Left ventricle myocardium inferior (tissue), 1 donor: ENCODE measurements at places on chromosomes 1 and 21.

GRCh38 chr1:83606416-83606955 is 392.4 kb downstream of the TTLL7 start:
- H3K4me1 ChIP-seq: no peaks in the 10 kb centered on the region
- no peaks in the 10 kb centered on the region for H3K27me3 ChIP-seq
- no peak overlapping the region for H3K4me3 ChIP-seq
- no peak for DNase-seq

DNA sequence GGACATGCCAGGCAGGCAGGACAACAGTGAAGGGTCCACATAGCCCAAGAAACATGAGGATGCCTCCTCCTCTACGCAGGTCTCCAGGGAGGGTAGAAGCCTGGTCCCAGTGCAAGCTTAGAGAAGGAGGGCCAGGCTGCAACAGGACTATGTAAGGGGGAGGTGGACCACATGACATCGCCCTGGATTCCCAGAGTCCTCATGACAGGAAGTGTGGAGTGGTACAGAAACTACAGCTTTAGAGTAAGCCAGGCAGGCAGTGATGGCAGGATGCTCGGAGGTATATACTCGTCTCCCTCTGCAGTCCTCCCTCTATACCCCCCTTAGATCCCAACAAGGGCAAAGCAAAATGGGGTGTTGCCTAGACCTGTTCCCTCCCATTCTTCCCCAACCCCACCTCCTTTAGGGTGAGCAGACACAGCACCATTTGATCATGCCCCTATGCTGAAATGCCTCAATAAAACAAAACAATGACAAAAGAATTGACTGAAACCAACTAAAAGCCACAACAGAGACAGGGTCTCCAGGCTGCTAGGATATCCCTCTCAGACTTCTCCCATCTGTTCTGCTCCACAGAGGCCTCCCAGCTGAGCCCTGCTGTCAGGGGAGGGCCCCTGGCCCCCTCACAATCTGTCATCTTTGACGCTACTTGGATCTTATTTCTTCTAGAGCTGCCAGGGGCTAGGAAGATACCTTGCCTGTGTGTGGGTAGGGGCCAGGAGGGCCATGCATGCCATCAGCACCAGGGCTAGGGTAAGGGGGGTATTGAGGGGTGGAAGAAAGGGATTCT is 13.1 kb downstream of the FAM78B start:
- H3K36me3 ChIP-seq: no peaks in the 10 kb centered on the region
- no peak for DNase-seq
- H3K4me3 ChIP-seq: no peak overlapping the region

DNA sequence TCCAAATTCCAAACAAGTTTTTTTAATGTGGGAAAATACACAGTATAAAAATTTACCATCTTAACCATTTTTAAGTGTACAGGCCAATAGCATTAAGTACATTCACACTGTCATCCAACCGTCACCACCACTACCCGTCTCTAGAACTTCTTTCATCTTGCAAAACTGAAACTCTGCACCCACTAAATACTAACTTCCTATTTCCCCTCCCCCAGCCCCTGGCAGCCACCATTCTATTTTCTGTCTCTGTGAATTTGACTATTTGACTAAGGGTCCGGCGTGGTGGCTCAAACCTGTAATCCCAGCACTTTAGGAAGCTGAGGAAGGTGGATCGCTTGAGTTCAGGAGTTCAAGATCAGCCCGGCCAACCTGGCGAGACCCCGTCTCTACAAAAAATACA is 36.1 kb downstream of the CLSTN1 start:
- H3K36me3 ChIP-seq: no peaks in the 10 kb centered on the region
- no peak overlapping the region for H3K4me3 ChIP-seq
- no peaks in the 10 kb centered on the region for H3K27me3 ChIP-seq
- H3K27ac ChIP-seq: no peak overlapping the region
- H3K4me1 ChIP-seq: peaks cover 8% of the 10 kb centered on the region
- DNase-seq: no peak

DNA sequence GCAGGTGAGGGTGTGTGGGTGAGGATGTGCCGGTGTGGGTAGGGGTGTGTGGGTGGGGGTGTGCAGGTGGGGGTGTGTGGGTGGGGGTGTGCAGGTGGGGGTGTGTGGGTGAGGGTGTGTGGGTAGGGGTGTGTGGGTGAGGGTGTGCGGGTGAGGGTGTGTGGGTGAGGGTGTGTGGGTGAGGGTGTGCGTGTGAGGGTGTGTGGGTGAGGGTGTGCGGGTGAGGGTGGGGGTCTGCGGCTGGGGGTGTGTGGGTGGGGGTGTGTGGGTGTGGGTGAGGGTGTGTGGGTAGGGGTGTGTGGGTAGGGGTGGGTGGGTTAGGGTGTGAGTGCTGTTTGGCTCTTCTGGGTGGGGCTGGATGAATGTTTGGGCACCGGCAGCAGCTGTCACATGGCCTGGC is 241.4 kb upstream of the POTED start:
- no peak overlapping the region for H3K4me3 ChIP-seq
- no peak overlapping the region for H3K27ac ChIP-seq
- H3K27me3 ChIP-seq: no peaks in the 10 kb centered on the region
- H3K36me3 ChIP-seq: no peaks in the 10 kb centered on the region

DNA sequence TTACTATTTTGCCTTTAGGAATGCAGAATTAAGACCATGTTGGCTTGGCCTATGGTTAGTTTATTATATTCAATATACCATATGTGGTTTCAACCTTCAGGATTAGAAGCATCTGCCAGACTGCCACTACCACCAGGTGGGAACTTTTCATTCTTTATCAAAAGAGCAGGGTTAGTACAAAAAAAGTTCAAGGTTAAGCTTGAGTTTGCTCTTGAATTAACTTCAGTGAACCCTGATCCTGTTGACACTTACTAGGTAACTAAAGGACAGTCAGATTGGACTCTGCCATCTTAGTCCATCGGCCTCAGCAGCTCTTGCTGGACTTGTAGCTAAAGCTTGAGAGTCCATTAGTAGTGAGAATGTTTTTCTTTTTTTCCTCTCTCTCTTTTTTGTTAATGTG is 22.1 kb downstream of the CLIC4 start:
- H3K36me3 ChIP-seq: no peaks in the 10 kb centered on the region
- no peak overlapping the region for H3K4me3 ChIP-seq

- H3K4me1 ChIP-seq: peaks cover 8% of the 10 kb centered on the region
- no peak overlapping the region for H3K4me3 ChIP-seq
- H3K27me3 ChIP-seq: peaks cover 66% of the 10 kb centered on the region
- peak; percentile 26 for DNase-seq
- no peak overlapping the region for H3K27ac ChIP-seq
Measured at GRCh38 chr21:35102488-35103371, 53.6 kb upstream of the RUNX1 start.

DNA sequence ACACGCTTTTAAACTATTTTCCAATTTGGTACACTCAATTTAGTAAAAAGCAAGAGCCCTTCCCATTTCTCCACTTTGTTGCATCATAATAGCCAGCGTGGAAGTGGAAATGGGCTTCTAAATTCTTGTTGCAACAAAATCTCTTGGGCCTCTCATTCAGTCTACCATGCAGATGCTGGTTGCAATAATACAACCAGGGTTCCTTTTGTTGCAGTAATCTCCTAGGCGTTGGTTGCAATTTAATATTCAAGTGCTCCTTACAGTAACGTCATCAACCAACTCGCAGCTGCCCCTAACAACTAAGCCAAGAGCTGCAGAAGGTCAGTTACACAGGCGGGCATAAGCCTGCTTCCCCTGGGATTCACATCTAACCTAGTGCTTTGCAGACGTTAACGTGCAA is 2.7 kb upstream of the HDGF start:
- no peaks in the 10 kb centered on the region for H3K27me3 ChIP-seq
- DNase-seq: no peak
- H3K4me3 ChIP-seq: no peak overlapping the region
- H3K27ac ChIP-seq: no peak overlapping the region

DNA sequence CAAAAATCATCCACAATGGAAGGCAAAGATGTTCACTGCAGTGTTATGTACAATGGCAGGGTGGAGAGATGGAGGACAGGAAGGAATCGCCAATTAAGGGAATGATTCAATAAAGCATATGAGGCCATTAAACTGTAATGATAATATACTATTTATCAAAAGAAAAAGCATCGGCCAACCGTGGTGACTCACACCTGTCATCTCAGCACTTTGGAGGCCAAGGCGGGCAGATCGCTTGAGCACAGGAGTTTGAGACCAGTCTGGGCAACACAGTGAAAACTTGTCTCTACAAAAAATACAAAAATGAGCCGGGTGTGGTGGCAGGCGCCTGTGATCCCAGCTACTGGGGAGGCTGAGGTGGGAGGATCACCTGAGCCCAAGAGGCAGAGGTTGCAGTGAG is 89.1 kb downstream of the SSBP3 start:
- no peaks in the 10 kb centered on the region for H3K27me3 ChIP-seq
- H3K4me1 ChIP-seq: peaks cover 36% of the 10 kb centered on the region
- H3K4me3 ChIP-seq: no peak overlapping the region
- H3K27ac ChIP-seq: no peak overlapping the region

- H3K36me3 ChIP-seq: no peaks in the 10 kb centered on the region
- no peaks in the 10 kb centered on the region for H3K4me1 ChIP-seq
- H3K27me3 ChIP-seq: no peaks in the 10 kb centered on the region
- no peak overlapping the region for H3K27ac ChIP-seq
Measured at GRCh38 chr1:67977756-67978155, 72.7 kb downstream of the DIRAS3 start.

- no peaks in the 10 kb centered on the region for H3K36me3 ChIP-seq
- no peak overlapping the region for H3K27ac ChIP-seq
- no peak for DNase-seq
- no peaks in the 10 kb centered on the region for H3K4me1 ChIP-seq
Measured at GRCh38 chr1:11563560-11564069, 84.7 kb downstream of the DISP3 start.

- no peak overlapping the region for H3K27ac ChIP-seq
- no peaks in the 10 kb centered on the region for H3K27me3 ChIP-seq
- no peak for DNase-seq
- H3K4me3 ChIP-seq: no peak overlapping the region
- H3K36me3 ChIP-seq: no peaks in the 10 kb centered on the region
Measured at GRCh38 chr1:115036814-115037507, 7.3 kb downstream of the TSHB start.

DNA sequence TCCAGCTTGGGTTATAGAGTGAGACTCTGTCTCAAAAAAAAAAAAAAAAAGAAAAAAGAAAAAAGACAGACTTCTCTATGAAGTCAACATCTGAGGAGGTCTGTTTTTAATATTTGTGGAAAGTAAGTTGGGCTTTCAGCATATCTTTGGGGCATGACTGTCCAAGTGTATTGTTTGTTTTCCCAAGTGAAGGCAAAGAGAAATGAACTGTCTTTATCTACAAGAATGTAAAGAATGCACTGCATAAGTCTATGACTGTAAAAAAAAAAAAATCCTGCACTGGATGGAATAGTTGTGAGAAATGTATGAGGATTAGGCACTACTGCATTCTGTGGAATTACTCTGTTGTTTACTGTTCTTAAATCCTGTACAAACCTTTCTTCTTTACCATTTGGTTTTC is 45.6 kb upstream of the TMEM61 start:
- H3K4me1 ChIP-seq: no peaks in the 10 kb centered on the region
- H3K27ac ChIP-seq: no peak overlapping the region
- H3K27me3 ChIP-seq: no peaks in the 10 kb centered on the region
- no peaks in the 10 kb centered on the region for H3K36me3 ChIP-seq

- peak overlapping the region; percentile 86 for H3K27ac ChIP-seq
- peaks cover 69% of the 10 kb centered on the region for H3K4me1 ChIP-seq
- no peak overlapping the region for H3K4me3 ChIP-seq
- no peaks in the 10 kb centered on the region for H3K27me3 ChIP-seq
- no peaks in the 10 kb centered on the region for H3K36me3 ChIP-seq
Measured at GRCh38 chr21:34593423-34593822, 21.5 kb downstream of the RCAN1 start.

- no peaks in the 10 kb centered on the region for H3K4me1 ChIP-seq
- no peak overlapping the region for H3K27ac ChIP-seq
- H3K27me3 ChIP-seq: no peaks in the 10 kb centered on the region
- no peaks in the 10 kb centered on the region for H3K36me3 ChIP-seq
Measured at GRCh38 chr1:215731699-215732098, 164.6 kb downstream of the KCTD3 start.

GRCh38 chr1:157234705-157235273 is 96.6 kb upstream of the ETV3 start:
- no peak for DNase-seq
- no peak overlapping the region for H3K4me3 ChIP-seq
- H3K27me3 ChIP-seq: peaks cover 30% of the 10 kb centered on the region
- no peak overlapping the region for H3K27ac ChIP-seq
- H3K36me3 ChIP-seq: no peaks in the 10 kb centered on the region
- H3K4me1 ChIP-seq: no peaks in the 10 kb centered on the region

DNA sequence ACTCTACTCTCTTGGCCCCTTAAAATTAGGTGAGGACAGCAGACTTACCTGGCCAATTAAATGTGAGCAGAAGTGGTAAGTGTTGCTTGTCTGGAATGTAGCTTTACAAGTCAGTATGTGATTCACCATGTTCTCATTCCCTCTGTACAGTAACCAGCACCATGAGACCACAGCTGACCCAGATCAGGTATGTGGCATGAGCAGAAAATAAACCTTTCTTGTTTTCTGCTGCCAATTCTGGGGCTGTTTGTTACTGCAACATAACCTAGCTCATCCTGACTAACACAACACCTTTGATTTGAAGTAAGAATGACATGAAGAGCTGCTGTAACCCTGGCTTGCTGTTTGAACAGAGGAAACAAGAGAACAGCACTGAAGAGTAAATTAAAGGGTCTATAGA is 24.9 kb downstream of the ITPKB start:
- H3K36me3 ChIP-seq: no peaks in the 10 kb centered on the region
- peak overlapping the region; percentile 80 for H3K27ac ChIP-seq
- H3K4me1 ChIP-seq: peaks cover 76% of the 10 kb centered on the region
- DNase-seq: no peak

- no peak for DNase-seq
- peaks cover 23% of the 10 kb centered on the region for H3K4me1 ChIP-seq
- H3K36me3 ChIP-seq: no peaks in the 10 kb centered on the region
- peaks cover 100% of the 10 kb centered on the region for H3K27me3 ChIP-seq
Measured at GRCh38 chr1:46490406-46490655, 695 bp downstream of the DMBX1 start.

- no peaks in the 10 kb centered on the region for H3K4me1 ChIP-seq
- no peaks in the 10 kb centered on the region for H3K36me3 ChIP-seq
- H3K27me3 ChIP-seq: peaks cover 27% of the 10 kb centered on the region
- no peak for DNase-seq
- no peak overlapping the region for H3K4me3 ChIP-seq
Measured at GRCh38 chr1:51945591-51945990, 44.9 kb downstream of the RAB3B start.

- H3K36me3 ChIP-seq: no peaks in the 10 kb centered on the region
- no peaks in the 10 kb centered on the region for H3K27me3 ChIP-seq
- no peak overlapping the region for H3K27ac ChIP-seq
- no peak for DNase-seq
Measured at GRCh38 chr21:29645666-29646553, 293.9 kb downstream of the GRIK1 start.

DNA sequence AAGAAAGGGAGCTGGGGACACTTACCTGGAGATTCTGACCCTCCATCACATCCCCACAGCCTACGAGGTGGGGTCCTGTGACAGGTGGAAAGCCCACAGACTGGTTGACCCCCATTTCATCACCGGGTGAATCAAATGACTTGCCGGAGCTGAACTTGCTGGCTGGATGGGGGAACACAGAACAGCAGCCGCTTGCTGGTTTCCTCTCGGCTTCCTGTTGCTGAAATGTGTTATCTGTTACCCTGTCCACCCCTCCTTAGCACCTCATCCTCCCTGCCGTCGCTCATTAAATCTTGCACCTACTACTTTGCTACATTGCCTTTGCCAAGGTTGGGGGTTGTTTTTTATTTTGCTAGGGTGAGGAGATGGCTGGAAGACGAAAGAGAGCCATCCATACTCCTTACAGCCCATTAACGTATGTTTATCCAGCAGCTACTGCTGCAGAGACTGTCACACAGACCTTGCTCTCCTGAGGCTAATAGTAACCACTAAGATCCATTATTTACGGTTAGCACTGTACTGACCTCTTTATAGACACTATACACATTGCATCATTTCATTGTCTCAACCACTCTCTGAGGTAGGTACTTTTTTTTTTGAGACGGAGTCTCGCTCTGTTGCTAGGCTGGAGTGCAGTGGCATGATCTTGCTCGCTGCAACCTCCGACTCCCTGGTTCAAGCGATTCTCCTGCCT is 7.0 kb downstream of the PAFAH2 start:
- H3K27me3 ChIP-seq: no peaks in the 10 kb centered on the region
- H3K4me3 ChIP-seq: no peak overlapping the region
- no peak for DNase-seq
